T-helper 17 cell (primary cell): ENCODE measurements at places on chromosomes 3 and 15.

GRCh38 chr3:54577313-54577712, 350.5 kb downstream of the LRTM1 start:
- no peak for DNase-seq

- no peak for DNase-seq
Observed at GRCh38 chr3:150447631-150448465, 39.8 kb downstream of the TSC22D2 start.

GRCh38 chr3:25229586-25229985, 198.5 kb upstream of the RARB start:
- no peak for DNase-seq

GRCh38 chr3:6444888-6445658, 415.8 kb upstream of the GRM7 start:
- no peak for DNase-seq

DNA sequence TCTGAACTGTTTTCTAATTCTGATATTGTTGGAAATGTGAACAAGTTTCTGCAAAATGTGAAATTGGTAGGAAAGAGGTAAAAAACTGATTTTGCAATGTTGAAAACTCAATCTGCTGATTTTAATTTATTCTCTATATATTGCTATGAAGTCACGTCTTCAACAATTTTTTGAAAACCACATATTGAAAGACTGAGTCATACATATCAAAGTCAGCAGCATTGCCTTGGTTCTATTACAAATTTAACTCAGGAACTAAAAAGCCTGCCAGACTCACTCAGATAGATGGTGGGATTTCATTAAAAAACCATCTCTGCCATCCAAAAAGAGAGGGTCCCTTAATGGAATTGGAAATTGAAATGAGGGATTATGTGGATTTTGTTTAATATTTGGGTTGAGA, 351.4 kb downstream of the CNTN3 start:
- no peak for DNase-seq

GRCh38 chr15:53829923-53830459, 70.5 kb upstream of the WDR72 start:
- DNase-seq = no peak

DNA sequence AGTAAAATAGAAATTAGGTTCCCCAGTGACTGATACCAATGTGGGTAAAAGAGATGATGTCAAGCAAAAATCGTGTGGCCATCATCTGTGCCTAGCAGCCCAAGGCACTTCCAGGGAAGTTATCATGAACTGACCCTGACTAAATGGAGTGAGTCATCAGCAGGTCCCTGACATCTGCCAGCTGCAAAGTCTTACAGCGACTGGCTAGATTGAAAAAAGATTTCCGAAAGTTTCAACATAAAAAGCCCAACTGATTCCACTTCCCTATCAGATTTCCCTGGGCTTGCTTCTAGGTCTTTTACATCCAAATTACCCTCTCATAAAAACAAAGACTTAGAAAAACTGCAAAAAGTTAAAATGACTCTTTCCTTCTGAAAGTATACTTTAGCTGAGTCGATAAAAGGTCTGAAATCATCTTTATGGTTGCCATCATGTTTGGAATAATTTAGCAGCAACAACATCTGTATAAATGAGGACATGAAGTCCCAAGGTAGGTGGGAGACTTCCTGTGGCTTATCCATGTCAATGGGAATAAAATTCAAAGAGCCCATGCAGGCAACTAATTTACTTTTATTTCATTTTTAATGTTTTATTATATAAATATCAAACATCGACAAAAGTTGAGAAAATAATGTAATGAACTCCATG, 342.8 kb downstream of the ERC2 start:
- no peak for DNase-seq

DNA sequence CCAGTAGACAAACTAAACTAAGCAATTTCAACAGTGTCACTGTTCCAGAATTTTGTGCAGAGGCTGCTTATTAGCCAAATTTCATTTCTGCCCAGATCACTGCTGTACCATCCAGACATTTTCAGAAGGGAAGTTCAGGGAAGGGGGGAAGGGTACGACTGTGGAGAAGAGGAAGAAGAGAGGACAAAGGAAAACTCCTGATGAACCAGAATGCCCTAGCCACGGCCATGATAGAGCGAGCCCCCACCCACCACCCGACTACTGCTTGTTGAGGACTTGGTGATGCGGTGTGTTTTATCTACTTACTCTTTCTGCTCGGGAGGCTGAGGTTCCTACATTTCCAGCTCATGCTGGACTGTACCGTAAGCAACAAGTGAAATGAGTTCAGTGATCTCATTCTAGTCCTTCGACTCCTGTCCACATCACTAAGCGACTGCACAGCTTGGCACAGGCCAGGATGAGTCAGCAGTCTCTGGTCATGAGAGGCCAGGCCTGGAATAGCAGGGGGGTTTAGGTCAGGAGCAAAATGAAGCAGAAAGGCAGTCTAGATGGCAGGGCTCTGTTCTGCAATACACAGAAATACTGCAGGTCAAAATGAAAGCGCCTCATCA, 330.8 kb downstream of the TIGIT start:
- DNase-seq = no peak

DNA sequence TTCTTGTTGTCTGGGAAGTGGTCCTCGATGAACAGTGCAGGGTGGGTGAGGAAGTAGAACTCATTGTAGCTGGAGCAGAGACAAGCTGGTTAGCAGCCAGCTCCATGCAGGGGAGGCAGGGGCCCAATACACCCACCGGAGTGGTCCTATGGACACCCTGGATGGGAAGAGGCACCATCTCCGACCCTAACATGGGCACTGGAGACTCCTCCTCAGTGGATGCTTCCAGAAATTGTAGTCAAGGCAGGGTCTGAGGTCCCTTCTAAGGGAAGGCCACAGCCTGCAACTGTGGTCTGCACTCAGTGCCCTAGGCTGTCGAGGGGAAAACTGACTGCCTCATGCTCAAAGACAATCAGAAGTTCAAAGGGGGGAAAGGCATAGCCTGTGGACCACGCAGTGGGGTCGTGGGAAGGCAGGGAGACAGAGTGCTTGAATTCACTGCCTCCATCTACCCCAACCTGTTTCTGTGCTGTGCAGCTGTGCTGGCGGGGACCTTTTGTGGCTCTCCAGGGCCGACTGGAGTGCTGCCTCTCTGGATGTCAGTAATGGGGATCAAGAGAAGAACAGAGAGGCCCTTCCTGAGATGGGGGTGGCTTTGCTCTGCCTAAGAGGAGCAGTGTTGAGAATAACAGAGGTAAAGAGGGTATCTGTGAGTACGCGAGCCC, 41.9 kb downstream of the KY start:
- DNase-seq = no peak

DNA sequence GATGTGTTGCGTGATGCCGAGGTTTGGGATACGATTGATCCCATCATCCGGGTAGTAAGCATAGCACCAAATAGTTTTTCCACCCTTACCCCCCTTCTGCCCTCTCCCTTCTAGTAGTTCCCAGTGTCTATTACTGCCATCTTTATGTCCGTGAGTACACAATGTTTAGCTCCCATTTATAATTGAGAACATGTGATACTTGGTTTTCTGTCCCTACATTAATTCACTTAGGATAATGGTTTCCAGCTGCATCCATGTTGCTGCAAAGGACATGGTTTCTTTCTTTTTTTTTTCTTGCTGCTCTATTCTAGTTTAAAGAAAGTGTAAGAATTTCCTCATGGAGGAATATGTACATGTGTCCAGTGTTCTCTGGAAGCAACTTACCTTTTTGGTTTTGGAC, 51.8 kb downstream of the NSUN3 start:
- DNase-seq = no peak

- no peak for DNase-seq
Observed at GRCh38 chr3:17901893-17902292, 159.5 kb upstream of the TBC1D5 start.

DNA sequence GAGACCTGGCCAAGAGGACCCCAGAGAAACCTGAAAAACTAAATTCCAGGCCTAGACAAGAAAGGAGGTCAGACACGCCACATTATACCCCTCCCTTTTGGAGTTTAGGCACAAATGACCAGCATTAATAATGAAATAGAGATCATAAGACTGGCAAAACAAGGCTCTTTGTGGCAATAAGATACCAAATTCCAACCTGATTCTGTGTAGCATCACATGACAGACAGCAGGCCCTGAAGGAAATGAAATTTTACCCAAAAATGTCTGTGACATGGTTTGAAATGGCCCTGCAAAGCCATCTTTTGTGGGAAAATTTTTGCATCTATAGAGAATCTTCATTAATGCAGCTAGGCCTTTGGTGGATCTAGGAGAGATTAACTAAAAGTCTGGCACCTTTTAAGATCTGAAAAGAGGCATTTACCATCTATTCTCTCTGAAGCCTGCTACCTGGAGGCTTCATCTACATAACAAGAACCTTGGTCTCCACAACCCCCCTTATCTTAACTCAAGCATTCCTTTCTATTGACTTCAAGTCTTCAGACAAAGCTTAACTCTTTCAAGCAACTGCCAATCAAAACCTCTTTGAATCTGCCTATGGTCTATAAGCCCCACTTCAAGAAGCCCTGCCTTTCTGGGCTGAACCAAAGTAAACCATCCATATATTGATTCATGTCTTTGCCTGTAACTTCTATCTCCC, 8.0 kb downstream of the FAM174B start:
- no peak for DNase-seq

DNA sequence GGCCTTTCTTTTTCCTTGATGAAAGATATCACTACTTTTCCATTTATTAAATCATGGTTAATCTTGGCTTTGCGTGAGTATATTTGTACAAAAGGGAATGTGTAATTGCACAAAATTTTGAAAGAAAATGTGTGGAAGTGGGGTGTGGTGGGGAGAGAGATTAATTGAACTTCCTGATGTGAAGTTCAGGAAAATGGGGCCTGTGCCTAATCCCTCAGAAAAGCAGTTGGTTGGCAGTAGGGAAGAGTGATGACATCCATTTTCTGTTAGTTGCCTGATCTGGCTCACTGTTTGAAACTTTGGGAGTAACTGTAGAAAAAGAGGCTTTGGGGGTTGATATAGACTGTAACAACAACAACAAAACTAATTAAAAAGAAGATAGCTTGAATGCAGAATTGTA, 10.8 kb upstream of the IL20RB start:
- DNase-seq = no peak

- no peak for DNase-seq
Observed at GRCh38 chr3:44981751-44982150, 5.7 kb downstream of the EXOSC7 start.

DNA sequence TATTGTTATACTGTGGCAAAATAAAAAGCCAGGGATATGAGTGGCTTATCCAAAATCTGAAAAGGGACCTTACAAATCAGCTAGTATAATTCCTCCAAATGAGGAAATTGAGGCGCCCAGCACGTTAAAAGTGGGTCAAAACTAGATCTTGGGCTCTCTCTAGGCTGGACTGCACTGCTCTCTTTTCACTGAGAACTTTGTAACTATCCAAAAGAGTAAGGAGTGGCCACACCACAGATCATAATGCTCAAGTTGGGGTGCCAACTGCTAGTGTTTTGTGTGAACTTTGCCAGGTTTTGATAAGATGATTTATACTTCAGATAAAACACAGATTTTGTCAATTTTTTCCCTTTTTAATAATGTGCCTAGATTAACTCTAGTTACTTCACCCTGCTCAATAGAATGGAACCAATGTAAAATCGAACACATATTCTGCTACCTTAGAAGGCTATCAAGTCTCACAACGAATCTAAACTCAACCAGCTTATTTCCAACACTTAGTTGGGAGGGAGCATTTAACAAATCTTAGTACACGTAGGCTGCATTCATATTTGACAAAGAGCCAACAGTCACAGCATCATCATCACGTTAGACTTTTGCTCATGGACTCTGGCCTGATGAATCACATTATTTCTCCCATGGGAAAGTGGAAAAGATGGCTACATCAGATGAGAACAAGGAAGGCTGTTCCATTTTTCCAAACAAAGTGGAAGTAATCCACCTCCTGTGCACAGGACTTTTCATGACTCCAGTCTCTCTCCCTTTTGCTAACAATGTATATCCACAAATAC, 64.4 kb downstream of the ABI3BP start:
- no peak for DNase-seq

- no peak for DNase-seq
Observed at GRCh38 chr3:110267304-110267845, 804.2 kb upstream of the NECTIN3 start.

- DNase-seq = peak; percentile 12
Observed at GRCh38 chr3:12662593-12663400, 1.1 kb downstream of the RAF1 start.

DNA sequence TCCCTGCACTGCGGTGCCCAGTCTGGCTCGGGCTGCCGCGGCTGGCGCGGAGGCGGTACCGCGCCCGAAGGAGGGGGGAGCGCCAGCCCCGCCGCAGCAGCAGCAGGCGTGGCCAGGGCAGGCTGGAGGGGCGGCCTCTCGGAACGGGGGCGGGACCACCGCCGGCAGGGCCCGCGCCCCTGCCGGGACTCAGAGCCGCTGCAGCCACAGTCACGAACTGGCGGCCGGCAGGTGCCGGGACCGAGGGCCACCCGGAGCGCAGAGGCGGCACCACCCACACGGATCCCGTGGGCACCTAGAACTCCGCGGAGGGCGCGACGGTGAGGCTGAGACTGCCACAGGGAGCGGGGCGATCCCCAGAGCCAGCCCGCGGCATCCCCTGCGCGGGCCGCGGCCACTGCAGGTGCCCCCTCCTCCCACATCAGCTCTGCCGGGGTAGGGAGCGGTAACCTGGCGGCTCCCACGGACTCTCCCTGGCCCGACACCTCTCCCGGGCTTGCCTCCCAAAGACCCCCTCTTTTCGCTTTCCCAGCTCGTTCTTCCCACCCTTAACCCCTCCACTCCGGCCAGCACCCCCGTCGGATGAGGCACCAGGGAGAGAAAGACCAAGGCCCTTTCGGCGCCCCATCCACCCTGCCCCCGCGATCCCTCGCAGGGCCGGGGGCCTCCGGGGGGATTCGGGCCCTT, at the start of gene VWA5B2:
Gene VWA5B2 (plus strand): TSS at position 192 of the 687 bp plus-strand sequence. CDS start 944 bp downstream, outside the sequence.
- peak; percentile 73 for DNase-seq

DNA sequence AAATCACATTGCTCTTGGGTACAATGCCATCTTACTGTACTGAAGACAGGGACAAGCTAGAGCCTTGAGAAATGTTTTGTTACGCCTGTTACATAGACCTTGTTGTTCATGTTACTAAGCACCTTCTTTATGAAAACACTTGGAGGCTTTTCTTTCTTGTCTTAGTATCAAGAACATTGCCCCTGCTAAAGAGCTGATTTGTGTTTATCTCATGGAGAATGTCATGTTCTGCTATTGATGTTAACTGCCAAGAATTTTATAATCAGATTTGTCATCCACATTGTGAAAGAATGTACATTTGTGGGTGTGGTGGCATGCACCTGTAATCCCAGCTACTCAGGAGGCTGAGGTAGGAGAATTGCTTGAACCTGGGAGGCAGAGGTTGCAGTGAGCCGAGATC, 431.3 kb upstream of the MDFIC2 start:
- DNase-seq = no peak
